Astrocyte of the spinal cord (primary cell): ENCODE measurements at places on chromosomes 5 and 9.

GRCh38 chr5:146813346-146814157 lies 65.0 kb downstream of the PPP2R2B start:
- no peak for DNase-seq

- DNase-seq = no peak
Observed at GRCh38 chr9:31032206-31032605, 1352.2 kb upstream of the ACO1 start.

DNA sequence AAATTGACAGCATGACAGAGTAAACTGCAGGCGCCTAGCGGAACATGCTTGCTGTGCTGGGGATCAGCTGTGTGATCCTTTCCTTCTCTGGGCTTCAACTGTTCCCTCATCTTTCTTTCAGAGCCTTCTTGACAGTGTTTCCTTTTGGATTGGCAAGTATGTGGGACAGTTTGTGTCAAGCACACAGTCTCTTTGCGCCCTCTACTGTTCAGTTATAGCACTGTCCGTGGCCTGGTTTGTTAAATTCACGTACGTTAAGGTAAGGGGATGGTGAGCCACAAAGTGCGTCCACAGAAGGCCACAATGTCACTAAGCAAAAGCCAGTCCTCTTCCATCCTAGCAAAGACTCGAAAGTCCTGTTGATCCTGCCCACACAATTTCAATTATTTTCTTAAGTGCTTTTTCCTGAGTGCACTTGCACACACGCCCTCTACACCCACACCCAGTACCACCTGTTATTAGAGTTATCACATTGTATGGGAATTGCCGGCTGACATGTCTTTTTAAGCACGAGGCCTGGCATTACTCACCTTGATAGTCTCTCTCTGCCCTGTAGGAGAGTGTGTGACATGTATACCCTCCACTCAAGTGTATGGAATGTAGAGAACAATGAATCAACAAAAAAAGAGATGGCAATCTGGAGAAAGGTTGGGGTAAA lies 22.5 kb upstream of the PTPN3 start:
- peak; percentile 75 for DNase-seq

- DNase-seq = no peak
Observed at GRCh38 chr9:136521537-136521936, 24.3 kb downstream of the NOTCH1 start.

GRCh38 chr9:15468145-15468544 lies 42.6 kb downstream of the PSIP1 start:
- no peak for DNase-seq

DNA sequence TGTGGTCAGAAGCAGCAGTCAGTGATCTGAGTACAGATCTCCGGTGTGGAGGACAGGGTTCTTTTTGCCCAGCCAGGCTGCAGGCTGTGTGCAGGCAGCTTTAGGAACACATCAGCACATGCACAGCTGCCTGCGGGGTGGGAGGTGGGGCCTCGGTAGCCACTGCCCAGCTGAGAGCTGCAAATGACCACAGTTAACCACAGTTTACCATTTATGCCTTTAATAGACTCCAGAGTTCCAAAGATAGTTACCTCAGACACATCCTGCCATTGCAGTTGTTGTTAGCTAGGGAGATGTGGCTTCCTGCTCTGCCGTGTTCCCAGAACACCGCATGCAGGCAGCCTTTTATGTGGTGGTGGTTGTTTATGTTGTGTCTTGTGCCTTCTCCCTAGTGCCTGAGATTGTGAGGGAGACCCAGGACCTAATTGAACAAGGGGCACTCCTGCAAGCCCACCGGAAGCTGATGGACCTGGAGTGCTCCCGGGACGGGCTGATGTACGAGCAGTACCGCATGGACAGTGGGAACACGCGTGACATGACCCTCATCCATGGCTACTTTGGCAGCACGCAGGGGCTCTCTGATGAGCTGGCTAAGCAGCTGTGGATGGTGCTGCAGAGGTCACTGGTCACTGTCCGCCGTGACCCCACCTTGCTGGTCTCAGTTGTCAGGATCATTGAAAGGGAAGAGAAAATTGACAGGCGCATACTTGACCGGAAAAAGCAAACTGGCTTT lies 10.2 kb downstream of the EXOC3 start:
- no peak for DNase-seq

DNA sequence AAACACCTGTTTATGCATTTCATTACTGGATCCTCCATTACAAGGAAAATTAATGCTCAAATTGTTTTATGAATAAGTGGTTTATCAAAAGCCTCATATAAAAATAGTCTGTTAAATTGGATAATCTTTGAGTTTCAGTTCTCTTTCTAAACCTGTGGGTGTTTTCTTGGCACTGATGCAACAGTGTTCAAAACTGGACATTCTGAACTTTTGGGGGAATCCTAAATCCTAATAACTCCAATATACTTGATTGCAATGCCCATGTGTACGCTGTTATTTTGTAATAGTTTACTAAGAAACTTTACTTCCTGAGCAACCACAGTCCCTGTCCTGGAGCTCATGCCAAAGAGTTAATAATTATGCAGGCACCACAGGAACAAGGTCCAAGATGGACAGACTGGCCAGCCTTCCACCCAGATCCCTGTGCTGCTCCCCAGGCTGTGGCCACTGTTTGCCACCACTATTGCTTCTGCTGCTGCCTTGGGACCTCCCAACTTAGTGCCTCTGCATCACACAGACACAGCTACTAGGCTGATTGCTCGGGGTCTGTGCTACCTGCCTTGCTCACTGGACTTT lies 14.0 kb downstream of the IRGM start:
- no peak for DNase-seq

- DNase-seq = no peak
Observed at GRCh38 chr5:79736528-79737514, 47.2 kb downstream of the CMYA5 start.

GRCh38 chr5:119088438-119088837 lies 17.6 kb downstream of the DMXL1 start:
- DNase-seq = peak; percentile 10

- DNase-seq = peak; percentile 56
Observed at GRCh38 chr5:14669975-14670374, 5.5 kb downstream of the OTULIN start.

DNA sequence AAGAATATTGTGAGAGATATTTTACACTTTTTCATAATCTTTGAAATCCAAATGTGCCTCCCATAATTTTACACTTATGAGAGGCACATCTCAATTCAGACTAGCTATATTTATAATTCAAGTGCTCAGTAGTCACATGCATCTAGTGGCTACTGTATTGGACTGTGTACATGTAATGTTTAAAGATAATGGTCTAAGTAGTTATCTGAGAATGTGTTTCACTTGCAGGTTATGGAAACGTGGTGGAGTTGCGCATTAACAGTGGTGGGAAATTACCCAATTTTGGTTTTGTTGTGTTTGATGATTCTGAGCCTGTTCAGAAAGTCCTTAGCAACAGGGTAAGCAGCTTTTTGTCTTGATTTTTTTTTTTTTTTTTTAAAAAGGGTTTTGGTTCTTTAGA lies 28.8 kb downstream of the G3BP1 start:
- DNase-seq = no peak

GRCh38 chr5:149247726-149248125 lies 23.9 kb upstream of the AFAP1L1 start:
- no peak for DNase-seq

DNA sequence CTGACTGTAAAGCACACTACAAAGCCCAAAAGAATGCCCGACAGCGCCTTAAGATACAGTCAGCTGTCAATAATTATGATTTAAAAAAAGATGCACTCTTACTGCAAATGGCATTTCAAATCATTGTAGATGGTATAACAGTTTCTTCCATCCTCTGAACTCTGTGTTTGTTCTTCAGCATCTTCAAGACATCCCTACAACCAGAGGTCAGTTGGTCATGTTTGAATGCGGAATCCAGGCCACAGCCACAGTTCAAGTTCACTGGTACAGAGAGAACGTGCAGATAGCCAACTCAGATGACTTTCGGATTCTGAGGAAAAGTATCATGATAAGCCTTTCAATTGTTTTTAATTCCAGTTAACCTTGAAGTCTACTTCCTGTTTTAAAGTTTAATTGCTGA lies 8.7 kb upstream of the MYOT start:
- DNase-seq = no peak

DNA sequence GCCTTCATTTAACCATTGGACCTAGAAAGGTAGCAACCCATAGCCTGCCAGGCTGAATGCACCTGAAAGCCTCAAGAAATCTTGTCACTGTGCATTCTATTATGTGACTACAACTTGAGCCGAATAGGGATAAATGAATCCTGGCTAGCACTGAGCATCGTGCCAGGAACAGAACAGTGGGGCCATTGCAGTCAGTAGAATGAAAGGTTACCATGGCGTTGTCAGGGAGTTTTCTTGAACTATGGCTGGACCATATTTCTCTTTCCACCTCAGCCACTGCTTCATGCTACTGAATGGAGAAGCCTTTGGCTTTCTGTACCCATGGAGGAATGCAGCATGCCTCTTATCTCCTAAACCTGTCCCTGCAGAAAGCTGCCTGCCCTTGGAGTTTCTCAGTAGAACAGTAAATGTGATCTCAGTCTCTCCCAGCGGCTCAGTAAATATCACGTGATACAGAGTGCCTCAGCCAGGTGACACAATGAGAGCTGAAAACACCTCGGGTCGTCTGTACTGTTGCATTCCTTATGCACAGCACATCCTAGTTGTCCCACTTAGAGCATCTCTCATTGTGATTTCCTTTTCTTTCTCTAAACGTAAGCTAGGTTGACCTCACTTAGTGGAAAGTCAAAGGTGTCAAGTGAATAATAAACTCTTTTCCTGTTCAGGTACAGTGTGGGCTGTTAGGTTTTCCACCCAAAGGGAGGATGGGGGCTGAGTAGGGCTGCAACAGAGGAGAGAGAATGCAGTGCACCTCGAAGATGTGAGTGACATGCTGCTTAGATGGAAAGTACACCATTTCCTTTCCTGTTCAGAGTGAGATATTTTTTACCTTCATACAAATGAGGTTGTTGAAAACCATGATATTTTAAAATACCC lies 115.3 kb downstream of the MACIR start:
- no peak for DNase-seq

GRCh38 chr9:133234577-133235322 lies 25.7 kb upstream of the OBP2B start:
- no peak for DNase-seq

DNA sequence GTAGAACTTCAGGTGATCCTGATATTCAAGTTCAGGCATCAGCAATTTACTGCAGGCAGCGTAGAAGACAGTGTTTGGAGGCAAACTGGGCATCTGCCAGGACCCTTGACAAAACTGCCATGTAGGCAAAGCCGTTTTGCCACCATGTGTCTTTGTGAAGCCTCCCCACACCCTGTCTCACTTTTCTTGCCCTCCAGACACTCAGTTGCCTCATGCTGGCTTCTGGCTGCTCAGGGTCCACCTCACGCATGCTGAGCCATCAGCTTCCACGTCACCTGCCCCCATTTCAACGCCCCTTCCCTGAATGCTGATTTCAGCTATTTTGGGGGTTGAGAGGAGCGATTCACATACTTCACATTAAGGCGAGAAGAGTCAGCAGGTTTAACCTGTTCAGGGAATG lies 165.2 kb upstream of the KLF9 start:
- DNase-seq = no peak

- peak; percentile 53 for DNase-seq
Observed at GRCh38 chr9:95429096-95429495, 87.7 kb downstream of the PTCH1 start.

DNA sequence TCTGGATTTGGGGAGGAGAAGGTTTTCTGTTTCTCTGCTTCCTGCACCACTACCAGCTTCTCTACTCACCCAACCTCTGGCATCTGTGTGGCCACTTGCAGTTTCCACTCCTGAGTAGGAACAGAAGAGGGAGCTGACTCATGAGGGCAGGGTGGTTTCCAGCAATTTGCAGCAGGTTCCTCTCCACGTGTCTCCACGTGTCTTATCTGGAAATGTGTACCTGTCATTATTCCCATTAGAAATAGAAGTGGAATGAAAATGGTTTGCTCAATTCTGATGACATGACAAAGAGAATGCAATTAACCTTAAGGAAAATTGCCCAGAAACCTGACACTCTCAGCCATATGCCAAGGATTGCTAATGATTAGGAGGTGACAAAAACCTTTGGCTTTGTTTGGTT lies 33.0 kb downstream of the EGFLAM start:
- DNase-seq = no peak

DNA sequence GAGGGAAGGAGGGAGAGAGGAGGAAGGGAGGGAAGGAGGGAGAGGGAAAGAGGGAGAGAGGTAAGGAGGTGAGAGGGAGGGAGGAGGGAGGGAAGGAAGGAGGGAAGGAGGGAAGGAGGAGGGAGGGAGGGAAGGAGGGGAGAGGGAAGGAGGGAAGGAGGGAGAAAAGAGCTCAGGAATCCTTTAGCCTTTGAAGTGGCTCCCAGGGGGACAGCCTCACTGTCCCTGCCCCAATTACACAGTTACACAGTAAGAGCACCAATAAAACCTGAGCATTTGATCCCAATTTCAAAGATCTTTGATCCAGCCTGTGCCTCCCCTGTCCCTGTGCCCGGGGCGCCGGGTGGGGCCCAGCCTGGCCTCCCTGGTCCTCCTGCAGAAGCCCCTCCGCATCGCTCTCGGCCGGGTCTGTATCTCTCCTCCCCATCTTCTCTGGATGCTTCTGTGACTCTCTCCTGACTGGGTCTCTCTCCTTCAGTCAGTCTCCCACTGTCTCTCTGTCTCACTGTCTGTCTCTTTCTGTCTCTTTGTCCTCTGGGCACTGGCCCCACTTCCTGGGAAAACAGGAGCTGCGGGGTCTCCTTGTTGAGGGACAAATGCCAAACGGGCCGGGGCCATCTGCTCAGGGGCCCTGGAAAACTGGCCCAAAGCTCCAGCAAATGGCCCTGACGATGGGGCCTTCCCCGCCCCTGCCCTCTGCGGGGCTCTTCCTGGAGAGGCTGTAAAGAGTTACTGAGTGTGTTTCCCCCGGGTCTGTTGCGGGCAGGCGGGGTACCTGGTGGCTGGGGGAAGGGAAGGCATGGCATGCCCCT lies 54.2 kb upstream of the EGFL7 start:
- no peak for DNase-seq

GRCh38 chr9:72843520-72844439 lies 109.1 kb downstream of the ALDH1A1 start:
- DNase-seq = no peak

GRCh38 chr9:88820055-88820454 lies 171.2 kb upstream of the S1PR3 start:
- DNase-seq = no peak

- peak; percentile 22 for DNase-seq
Observed at GRCh38 chr5:134175921-134176510, 734 bp downstream of the SKP1 start.
